ENCODE measurements at places on chromosomes 3 and 15.

DNA sequence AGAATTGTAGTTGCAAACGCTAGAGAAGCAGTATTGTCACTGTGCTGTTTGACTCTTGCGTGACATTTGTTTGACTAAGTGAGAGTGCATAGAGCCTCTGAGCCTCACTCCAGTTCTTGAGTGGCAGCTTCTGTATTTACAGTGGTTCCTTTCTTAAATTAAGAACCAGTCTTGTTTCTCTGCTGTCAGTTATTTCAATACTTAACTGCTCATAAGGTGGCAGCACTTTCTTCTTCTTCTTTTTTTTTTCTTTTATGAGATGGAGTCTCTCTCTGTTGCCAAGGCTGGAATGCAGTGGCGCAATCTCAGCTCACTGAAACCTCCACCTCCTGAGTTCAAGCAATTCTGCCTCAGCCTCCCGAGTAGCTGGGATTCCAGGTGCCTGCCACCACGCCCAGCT is 372.1 kb downstream of the LPP start:
- no peak for DNase-seq

- DNase-seq = no peak
These were observed 35.4 kb upstream of the ESYT3 start for GRCh38 chr3:138398791-138399575.

DNA sequence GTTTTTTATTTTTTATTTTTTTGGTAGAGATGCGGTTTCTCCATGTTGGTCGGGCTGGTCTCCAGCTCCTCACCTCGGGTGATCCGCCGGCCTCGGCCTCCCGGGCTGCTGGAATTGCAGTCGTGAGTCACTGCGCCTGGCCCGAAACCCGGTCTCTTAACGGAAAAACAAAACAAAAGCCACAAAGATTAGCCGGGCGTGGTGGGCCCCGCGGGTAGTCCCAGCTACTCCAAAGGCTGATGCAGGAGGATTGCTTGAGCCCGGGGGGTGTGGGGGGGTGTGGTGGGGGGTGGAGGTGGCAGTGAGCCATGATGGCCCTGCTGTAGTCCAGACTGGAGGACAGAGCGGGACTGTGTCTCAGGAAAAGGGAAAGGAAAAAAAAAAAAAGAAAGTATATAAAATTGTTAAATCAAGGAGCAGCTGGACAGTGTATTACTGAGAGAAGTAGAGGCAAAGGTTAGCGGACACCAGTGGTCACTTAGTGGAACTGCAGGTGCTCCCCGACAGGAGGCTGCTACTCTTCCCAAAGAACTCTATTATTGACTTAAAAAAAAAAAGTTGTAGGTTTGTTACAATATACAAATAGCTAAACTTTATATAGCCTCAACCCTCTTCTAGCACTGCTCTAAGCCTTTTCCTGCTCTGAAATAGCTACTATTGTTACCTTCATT is 30.3 kb upstream of the TUBGCP5 start:
- no peak for DNase-seq

DNA sequence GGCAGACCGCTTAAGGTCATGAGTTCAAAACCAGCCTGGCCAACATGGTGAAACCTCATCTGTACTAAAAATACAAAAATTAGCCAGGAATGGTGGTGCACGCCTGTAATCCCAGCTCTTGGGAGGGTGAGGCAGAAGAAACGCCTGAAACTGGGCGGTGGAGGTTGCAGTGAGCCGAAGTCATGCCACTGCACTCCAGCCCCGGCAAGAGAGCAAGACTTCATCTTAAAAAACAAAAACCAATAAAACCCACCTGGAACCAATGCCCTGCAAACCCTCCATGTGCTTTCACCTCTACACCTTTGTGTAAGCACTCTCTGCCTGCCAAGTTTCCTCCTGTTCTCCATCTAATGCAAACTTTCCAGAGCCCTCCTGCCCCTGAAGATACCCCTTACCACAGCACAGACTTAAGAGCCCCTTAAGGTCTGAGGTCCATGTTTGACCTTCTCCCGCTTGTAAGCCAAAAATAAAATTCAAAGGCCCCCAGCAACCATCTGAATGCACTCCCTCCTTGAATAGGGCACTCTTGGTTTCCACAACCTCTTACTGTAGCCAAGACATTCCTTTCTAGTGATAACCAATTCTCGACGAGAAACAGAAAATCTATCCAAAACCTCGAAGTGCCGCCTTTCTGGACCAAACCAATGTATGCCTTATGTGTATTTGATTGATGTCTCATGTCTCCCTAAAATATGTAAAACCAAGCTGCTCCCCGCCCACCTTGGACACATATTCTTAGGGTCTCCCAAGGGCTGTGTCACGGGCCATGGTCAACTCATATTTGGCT is 3.0 kb downstream of the RPL32 start:
- no peak for DNase-seq

- DNase-seq = no peak
These were observed 87.5 kb upstream of the CBLB start for GRCh38 chr3:105956306-105956705.

- no peak for DNase-seq
These were observed 5.2 kb downstream of the PRKCD start for GRCh38 chr3:53166206-53166605.

DNA sequence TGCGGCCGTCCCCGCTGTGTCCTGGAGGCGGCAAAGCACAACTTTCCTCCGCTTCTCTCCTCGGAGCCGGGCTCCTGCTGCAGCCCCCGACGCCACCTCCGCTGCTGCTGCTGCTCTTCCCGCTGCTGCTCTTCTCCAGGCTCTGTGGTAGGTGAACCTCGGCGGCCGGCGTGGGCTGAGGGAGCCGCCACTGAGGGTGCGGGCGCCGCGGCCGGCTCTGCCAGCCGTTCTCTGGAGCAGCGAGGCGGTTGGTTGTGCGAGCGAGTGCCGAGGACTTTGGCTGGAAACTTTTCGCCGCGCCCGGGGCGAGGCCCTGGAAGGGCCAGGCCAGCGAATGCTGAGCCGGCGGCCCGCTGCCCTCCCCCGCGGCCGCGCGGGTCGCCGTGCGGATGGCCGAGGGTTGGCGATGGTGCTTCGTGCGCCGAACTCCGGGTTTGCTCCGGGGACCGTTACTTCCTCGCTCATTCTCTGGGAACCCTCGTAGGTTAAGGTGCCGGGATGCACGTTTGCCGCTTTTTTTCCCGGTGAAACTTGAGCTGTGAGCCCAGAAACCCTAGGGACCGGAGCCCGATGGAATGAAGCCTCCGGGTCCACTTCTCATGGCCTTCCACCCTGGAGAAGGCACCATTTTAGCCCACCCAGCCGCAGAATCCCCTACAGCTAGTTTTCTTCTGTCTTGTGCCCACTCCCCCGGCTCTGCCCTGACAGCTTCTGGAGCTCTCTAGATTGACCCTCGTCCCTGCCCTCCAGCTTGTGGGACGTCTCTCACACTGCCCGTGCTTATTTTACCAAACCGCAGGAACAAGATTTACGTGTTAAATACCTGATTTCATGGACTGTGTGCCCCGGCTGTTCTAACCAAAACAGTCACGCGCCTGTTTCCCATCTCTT is 660 bp downstream of the NECTIN3 start:
- peak; percentile 46 for DNase-seq

- DNase-seq = no peak
These were observed 155.7 kb downstream of the NUP210 start for GRCh38 chr3:13264468-13264795.

- no peak for DNase-seq
These were observed 738.8 kb upstream of the SGO1 start for GRCh38 chr3:20924646-20925385.

GRCh38 chr3:138012526-138012925 is 2.6 kb downstream of the CLDN18 start:
- no peak for DNase-seq

DNA sequence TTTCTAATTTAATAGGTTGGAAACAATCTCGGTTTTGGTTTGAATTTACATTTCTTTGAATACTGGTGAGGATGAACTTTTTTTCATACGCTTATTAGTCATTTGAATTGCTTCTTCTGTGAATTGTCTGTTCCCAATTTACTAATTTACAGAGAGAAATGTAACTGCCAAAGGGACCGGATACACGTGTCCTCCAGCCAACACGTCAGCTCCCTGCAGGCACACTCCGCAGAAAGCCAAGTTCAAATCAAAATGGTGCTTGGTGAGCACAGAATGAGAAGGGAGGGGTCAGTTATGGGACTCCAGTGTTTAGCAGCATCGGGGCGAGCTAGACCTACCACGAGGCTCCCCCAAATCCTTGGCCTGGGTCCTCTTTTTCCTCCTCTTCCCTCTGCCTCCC is 10.8 kb upstream of the TSEN2 start:
- DNase-seq = no peak

- DNase-seq = no peak
These were observed 31.0 kb upstream of the ATOSA start for GRCh38 chr15:52710050-52710707.

- no peak for DNase-seq
These were observed 22.6 kb downstream of the RASGRF1 start for GRCh38 chr15:79067969-79068368.

DNA sequence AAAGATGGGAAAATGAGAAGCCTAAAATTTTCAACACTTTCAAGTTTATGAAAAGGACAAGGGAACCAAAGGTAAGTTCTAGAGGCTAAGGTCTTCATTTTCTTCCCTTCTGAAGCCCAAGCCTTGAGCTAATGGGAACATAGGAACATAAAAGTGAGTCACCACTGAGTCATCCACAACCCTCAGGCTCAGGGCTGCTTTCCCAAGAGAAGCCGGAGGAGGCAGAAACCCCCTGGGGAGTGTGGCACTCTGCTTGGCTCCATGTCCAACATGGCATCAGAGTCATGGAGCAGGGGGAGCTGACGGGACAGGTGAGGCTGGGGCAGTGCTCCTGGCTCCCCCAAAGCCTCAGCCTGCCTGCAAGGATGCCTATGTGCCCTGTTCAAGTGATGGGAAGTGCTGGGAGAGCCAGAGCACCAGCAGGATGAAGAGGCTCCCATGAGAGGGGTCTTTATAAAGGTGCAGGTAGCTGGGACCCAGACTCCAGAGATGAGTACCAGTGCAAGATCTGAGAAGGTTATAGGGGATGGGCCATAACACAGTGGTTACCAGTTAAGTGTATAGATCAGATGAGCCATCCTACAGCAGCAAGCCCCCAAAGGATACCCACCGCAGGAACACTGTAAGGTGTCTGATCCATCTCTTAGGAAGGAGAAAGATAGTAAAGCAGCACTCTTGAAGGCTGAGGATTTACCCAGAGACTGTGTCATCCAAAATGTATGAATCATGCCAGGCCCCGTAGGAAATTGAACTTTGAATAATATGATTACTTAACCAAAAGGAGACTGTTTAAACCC is 31.8 kb upstream of the RYR3 start:
- peak; percentile 68 for DNase-seq

- peak; percentile 68 for DNase-seq
These were observed 789.8 kb downstream of the ROBO1 start for GRCh38 chr3:78978037-78978436.

DNA sequence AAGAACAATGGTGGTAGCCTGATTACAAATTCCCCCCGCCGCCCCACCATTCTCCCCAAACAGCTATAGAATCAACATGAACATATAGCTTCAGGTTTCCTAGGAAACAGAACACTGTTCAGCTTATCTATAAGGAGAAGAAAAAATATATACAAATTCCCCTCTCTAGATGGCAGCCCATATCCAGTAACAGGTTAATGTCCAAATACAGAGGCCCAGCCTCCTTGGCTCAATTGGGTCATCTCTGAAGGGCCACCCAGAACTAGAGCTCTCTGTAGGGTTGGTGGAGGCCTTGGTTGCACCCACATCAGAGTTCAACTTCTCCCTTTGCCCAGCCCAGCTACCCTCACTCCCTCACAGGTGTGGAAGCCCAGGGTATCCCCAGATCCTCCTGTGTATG is 91.5 kb upstream of the ADAMTS17 start:
- no peak for DNase-seq

GRCh38 chr3:66372681-66373350 is 128.0 kb downstream of the LRIG1 start:
- peak; percentile 4 for DNase-seq

GRCh38 chr3:107394502-107394901 is 17.3 kb downstream of the CCDC54 start:
- no peak for DNase-seq

DNA sequence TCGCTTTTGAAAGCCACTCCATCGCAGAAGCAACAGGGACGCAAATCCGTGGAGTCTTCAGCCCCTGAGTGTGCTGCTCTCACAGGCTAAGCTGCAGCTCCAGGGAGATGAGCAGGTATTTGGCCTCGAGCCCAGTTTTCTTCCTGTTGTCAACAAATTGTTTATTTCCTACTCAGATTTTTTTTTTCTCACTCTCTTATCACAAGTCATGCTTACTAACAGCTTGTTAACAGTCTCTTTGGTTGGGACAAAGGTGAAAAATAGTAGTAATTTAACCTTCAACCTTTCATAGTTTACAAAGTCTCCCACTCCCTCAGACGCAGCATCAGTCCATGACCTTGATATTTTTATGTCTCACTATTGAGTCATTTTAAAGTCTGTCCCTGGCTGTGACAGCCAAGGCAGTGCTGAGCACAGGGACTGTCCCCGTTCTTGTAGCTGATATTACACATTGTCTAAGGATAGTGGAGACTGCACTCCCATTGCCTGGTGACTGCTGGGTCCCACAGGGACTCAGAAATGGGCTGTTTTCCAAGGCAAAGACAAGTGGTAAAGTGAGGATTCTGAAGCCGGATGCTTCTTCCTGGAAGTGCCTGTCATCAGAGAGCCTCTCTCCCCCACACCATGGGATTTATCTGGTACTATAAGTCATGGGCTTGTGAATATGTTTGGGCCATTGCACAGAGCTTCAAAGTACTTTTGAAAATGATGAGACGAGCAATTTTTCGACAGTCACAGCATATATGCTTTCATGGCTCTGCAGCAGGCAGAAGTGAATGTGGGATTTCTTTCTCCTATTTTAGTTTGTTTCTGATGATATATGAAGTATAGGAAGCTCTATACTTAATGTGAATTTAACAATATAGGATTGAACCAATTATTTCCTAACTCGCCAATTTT is 59.8 kb upstream of the UNC13C start:
- no peak for DNase-seq

GRCh38 chr3:185549122-185549521 is 3.3 kb downstream of the LIPH start:
- DNase-seq = peak; percentile 92

GRCh38 chr3:39139442-39139841 is 13.9 kb downstream of the CSRNP1 start:
- DNase-seq = no peak

DNA sequence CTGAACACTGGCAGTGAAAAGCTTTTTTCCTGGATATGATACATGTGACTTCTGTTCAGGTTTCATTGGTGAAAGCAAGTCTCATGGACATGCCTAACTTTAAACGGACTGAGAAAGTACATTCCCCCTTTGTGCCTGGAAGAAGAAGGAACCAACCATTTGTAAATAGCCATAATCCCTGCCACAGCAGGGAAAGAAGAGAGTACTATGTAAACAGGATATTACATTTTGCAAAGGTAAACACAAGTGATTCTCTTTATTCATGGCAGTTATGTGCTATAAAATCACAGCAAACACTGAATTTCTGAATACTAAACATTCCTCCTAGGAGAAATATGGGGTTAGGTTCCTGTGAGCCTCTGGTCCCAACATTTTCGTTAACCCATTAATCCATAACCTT is 46.8 kb downstream of the PRICKLE2 start:
- DNase-seq = no peak

DNA sequence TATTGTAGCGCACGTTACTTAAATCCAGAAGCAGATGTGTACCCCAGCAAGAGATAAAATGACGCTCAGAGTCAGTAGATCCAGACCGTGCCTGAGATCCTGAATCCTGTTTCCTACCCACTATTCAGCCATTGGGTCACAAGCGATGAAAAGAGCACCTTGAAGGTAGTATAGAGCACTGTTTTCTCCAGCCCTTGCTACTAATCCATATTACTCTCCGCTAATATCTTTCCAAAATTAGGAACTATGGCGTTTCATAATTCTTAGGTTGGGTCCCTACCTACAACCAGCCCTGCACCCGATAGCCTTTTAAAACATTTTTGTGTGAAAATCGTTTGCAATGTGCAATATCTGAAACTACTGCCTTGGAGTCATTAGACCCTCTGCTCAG is 596 bp downstream of the BTD start:
- no peak for DNase-seq
